ENCODE measurements at places on chromosomes 4 and X. TPM values are rescaled to one million over a fixed set of nuclear protein-coding genes. Genes with fewer than 3 reads are reported as not detected.

ZRSR2 gene
- 5.8 TPM for total RNA-seq

SOWAHD gene
- total RNA-seq, result not detected

TMPRSS11F gene
- total RNA-seq, result 12.4 TPM

STOX2 gene
- 12.0 TPM for total RNA-seq

TBC1D9 gene
- total RNA-seq, result 11.5 TPM

ASB12 gene
- not detected for total RNA-seq

CYBB gene
- total RNA-seq, result 2.4 TPM

DRP2 gene
- total RNA-seq, result 0.04 TPM

GPR82 gene
- 0.12 TPM for total RNA-seq

ETDA gene
- total RNA-seq, result not detected

INTU gene
- total RNA-seq, result 7.9 TPM

MAGEE1 gene
- 0.84 TPM for total RNA-seq

MAGED4 gene
- 1.4 TPM for total RNA-seq

MSANTD1 gene
- 0.28 TPM for total RNA-seq

MMGT1 gene
- total RNA-seq, result 12.9 TPM

RXFP1 gene
- total RNA-seq, result 0.12 TPM

HSFX2 gene
- total RNA-seq, result not detected
